ENCODE measurements at places on chromosomes 6 and 20. TPM values are rescaled to one million over a fixed set of nuclear protein-coding genes. Genes with fewer than 3 reads are reported as not detected.

DNA sequence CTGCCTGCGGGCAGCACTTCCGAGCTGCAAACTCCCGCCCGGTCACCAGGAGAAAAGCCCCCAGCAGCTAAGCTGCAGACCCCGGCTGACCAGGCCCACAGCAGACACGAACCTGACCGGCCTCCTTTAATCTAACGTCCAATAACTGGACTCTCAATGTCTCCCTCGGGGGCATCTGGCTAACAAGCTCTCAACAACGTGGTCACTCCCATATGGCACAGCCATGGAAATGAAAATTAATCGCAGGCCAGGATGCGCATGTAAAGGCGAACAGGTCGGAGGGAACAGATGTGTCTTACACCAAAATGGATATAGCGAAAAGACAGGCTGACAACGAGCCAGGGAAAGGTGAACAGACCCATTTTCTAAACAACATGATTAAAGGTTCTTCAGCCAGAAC, 44.4 kb upstream of the SMOC2 start:
- DNase-seq: no peak

The WFDC9 gene
- total RNA-seq: not detected

GRCh38 chr6:52049252-52050050, 38.0 kb downstream of the PKHD1 start:
- DNase-seq: no peak

DNA sequence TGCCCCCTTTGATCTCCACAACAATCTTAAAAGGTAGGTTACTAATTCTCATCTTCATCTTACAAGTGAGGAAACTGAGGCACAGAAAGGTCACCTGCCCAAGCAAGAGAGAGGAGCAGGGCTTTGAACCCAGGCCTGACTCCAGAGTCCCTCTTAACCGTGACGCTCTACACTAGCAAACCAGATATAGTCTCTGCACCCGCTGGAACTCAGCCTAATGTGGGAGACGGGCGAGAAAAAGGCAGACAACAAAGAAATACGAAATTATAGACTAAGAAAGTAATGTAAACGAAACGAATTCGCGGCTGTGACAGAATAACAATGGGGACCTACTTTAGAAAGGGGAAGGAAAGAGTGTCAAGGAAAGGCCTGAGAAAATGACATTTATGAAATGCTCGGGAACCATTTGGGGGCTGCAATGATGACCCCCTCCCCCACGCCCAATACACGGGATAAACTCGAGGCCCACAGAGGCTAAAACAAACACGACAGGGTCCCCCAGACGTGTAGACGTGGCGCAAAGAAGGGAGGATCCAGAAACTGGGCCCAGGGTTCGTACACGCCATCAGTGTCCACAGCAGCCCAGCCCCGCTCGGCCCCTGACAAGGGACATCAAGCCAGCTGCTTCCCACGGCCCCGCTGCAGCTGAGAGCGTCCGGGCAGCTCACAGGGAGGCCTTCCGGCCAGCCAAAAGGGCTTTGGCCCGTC, 637 bp downstream of the TRPC4AP start:
- DNase-seq: peak; percentile 62

- no peak for DNase-seq
Measured at GRCh38 chr6:9484091-9484490, 930.8 kb downstream of the TFAP2A start.

DNA sequence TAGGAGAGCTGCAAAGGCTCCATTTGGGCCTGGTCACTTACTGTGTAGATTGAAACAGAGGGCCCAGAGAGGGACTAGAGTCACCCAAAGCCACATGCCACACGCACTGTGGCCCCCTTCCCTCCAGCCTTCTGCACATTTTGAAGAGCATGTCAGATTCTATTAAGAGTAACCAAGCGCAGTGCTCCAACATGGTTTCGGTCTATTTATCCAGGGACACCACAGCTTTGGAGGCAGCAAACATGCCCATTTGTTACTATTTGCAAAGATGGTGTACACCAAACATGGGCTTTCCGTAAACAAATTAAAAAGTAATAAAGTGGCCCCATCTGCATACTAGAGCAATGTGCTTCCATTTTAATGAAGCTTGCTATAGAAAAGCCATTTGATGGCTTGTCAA, 43.7 kb upstream of the CCDC167 start:
- no peak for DNase-seq

DNA sequence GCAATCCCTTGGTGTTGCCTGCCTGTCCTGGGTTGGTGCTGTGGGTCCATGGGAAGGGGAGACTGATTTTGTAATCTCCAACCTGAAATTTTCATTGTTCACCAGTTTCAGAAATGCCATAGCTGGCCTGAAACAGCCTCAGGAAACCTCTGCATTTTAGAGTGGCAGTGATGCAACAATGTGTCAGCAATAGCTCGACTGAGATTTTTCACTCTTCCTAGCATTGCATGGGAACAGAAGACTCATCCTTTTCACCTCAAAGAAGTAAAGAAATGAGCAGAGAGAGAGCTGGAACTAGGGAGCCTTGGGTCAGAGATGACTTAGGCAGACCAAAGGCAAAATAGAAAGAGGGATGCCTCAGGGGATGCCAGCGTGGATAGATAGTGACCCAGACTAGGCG, 23.7 kb upstream of the TMEM14A start:
- no peak for DNase-seq

DNA sequence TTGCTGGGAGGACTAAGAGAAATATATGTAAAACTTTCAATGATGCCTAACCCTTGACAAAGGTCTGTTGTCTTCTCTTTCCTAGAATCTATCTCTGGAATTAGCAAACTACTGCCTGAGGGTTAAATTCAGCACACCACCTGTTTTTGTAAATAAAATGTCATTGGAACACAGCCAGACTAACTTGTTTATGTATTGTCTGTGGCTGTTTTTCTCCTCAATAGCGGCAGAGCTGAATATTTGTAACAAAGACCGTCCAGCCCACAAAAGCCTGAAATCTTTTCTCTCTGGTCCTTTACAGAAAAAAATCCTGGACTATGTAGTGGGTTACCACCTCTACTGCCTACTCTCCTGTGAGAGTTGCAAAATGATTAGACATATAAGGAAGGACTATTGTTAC, 33.3 kb upstream of the SYNDIG1 start:
- no peak for DNase-seq

The CLIC5 gene
- total RNA-seq: 1.8 TPM

The TLDC2 gene
- total RNA-seq: not detected

GRCh38 chr6:27650620-27651370, 177.9 kb upstream of the ZNF184 start:
- DNase-seq: peak; percentile 59

The UBE2C gene
- 371 TPM for total RNA-seq

DNA sequence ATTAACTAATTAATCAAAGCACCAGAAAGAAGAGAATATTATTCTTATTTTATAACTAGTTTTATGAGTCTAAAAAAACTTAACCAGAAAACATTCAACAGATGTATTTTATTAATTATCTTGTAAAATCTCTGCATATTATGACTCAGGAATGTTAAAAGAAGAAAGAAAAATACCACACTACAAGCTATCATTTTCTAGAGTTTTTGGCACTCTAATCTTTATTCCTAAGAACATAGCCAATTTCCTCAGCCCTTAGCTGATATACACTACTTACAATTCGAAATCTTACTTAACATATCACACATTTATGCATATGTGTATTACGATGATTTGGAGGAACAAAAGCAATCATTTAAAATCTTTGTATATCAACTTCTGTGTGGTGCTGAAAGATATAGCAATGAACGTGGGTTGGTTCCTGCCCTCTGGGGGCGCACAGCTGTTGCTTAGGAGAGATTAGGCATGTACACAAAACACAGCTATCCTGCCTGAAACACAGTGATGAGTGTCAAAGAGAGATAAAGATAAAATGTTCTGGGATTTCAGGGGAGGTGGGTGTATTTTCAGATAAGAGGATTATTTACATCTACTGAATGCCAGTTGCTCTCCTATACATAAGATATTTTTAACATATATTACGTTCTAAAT, 404.5 kb downstream of the SYNE1 start:
- DNase-seq: peak; percentile 10

DNA sequence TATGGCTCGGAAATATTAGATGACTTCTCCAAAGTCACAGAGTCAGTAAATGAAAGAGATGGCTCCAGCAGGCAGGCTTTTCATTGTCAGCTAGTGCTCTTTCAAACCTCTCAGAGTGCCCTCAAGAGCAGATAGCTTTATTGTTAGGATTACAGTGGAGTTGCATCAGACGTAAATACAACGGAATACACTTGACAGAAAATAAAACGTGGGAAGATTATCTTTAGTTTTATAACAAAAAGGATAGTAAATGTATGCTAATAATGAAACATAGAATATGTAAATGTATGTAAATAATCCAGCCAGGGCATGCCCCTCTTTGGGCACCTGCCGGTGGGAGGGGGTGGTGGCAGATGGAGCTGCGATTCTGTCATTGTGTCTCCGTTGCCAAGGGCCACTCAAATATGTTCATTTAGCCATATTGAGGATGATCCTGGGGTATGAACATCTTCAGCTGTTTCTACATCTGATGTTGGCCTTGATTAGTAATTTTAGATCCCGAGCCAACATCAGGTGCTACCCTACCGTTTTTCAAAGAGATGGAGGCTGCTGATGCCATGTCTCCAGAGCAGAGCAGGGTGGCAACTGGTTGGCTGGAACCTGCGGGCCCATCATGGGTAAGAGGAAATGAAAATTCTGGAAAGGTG, 358.3 kb upstream of the SULF2 start:
- no peak for DNase-seq

DNA sequence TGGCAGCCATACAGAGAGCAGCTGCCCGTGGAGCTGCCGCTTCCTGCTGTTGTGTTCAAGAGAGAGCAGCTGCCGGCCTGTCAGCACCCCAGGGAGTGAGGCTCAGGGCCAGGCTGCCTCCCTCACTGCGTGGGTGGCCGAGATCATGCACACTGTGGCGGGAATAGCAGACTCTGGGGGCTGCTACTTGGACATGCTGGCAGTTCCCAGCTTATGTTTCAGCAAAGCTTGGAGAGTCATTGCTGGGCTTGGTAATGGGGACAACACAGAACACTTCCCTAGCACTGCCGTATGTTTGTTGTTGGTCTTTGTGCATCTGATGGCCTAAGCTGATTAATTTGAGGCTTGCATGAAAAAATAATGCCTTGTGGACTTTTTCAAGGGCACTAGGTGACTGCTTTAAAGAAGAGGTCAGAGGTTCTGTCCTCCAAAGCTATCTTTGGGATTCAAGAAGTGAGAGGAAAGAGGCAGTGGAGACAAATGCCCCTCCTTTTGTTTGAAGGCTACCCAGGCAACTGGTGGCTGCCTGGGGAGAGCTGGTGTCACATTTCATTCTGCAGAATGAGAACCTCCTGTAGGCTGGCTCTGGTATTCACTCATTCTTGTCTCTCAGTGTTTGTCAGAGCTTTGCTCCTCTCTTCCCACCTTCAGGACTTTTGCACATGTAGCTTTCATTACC, 18.8 kb downstream of the MRAP2 start:
- DNase-seq: no peak

DNA sequence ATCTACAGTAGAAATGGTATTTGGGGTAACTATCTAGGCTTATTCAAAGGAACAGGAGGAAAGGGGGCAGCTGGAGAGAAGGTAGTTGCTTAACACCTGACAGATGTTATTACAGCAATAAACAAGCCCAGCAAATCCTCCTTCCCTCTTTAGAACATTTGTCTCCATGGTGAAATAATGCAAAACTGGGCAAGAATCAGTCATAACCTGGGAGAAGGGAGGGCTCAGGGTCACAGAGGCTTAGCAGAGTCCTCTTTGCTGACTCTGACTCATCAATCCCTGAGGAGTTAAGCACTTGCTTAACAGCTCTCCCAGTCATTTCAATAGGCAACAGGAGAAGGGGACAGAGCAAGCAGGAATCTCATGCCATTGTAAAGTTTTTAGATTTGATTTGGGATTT, 230.3 kb downstream of the IBTK start:
- DNase-seq: no peak

The XKR7 gene
- total RNA-seq: not detected

DNA sequence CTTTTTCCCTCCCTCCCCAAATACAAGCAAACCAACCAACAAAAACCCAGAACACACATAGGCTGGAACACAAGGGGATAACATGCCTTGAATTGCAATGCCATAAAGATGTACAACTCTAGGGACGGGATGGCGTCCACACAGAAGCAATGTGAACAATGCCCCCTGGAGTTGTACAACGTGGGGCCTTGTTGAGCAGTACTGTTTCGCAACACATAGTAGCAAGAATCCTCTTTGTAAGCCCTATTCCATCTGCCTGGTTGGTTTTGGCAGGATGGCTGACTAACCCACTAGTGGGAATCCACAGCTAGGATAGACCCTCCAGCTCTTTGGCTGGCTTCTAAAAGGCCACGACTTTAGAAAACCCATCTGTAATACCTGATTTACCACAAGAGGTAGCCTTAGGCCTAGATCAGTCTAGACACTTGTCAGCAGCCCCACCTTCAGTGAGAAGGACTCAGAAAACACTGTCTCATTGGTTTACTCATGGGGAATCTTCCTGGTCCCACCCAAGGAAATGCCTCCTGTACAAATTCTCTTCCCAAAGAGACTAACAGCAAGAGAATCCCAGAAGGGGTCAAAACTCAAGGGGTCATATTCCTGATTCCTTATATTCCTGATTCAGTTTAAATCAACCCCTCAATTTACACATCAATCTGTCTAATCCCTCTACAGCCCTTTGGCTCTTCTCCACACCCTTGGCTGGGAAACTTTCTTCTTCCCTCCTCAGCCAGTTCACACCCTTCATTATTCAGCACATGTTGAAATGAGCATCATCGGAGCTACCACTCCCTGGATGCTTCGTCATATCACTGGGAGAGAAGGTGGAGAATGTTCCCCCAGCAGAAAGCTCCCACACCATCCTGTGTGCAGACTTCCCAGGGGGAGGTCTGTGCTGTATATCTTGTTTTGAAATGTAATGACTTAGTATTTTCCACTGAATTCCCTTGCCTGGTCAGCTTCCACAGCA, 622.4 kb upstream of the FLRT3 start:
- DNase-seq: no peak
